ENCODE measurements at places on chromosomes 5 and 9.
A peak's percentile ranks its signal among the peaks of the same experiment; 100 is the strongest.

DNA sequence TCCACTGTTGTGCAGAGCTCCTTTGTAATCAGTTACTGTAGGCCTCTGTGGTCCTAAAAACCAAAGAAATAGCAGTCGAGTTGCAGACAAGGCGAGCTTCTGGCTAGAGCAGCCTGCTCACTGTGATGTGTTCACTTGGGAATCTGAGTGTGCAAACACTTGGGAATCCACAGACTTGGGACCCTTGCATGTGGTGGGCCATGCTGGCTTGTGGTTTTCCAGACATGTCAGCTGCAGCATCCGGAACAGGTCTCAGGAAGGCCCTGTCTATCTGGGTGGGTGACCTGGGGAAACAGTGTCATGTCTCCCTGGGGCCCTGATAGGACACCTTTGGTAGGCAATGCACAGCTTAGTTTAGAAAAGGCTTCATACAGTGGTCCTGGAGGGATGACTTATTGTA is 66.4 kb downstream of the WWC1 start:
- DNase-seq, result no peak

DNA sequence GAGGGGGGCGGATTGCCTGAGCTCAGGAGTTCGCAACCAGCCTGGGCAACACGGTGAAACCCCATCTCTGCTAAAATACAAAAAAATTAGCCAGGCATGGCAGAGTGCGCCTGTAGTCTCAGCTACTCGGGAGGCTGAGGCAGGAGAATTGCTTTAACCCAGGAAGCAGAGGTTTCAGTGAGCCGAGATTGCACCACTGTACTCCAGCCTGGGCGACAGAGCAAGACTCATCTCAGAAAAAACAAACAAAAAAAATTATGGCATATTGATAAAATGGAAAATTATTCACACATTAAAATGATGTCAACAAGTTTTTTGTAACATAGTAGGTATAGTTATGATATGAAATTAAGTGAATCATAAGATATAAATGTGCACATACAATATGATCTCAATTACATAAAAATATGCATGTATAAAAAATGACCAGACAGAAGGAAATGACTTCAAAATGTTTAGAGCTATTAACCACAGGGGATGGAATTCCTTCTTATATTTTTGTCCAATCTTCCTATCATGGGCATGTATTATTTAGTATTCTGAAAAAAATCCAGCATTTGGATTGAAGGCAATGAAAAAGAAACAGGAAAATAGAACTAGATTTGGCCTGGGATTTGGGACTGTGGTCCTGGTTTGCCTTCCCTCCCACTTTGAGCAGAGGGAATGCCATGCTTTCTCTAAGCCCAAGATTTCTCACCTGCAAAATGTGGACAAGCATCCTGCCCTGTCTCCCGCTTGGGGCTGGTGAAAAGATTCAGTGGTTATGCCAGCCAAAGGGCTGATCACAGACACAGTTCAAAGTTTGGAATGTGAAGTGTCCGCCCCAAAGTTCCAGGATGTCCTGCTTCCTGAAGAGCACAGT is 19.5 kb downstream of the SPAAR start:
- no peak for DNase-seq

DNA sequence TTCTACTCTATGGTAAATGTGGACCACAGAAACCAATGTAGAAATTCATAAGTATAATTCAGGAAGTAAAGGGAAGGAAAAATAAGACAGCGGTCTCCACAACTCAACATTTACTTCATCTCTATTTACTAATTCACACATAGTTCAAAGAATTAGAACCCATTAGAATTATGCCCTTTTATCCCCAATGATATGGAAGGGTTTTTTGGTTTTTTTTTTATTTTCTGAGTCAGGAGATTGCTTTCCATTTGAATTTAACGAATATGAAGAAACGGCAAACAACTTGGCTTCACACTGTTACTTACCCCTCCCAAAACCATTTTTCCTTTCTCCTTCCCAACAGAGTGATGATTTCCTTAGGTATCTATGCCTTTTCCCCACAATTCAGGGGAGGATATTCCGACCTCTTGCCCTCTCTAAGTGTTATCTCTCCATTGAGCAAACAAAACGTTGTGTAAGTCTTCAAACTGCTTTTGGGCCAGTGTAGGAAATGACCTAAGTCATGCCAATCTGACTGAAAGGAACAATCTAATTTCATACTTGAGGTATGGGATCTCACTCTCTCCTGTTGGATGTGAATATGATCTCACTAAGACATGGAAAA is 72.0 kb downstream of the CETN3 start:
- DNase-seq, result no peak

DNA sequence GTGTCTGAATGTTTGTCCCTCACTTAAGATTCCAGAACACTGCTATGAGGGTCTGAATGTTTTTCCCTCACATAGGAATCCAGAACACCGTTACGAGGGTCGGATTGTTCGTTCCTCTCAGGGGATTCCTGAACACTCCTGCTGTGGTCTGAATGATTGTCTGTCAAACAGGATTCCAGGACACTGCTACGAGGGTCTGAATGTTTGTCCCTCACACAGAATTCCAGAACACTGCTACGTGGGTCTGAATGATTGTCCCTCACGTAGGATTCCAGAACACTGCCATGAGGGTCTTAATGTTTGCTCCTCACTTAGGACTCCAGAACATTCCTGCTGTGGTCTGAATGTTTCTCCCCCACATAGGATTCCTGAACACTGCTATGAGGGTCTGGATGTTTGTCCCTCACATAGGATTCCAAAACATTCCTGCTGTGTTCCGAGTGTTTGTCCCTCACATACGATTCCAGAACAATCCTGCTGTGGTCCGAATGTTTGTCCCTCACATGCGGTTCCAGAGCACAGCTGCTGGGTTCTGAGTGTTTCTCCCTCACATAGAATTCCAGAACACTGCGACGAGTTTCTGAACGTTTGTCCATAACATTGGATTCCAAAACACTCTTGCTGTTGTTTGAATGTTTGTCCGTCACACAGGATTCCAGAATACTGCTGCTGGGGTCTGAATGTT is 199.5 kb downstream of the FOXD4L6 start:
- DNase-seq, result no peak

GRCh38 chr9:128045831-128046230 is 21.3 kb downstream of the NAIF1 start:
- DNase-seq, result no peak

DNA sequence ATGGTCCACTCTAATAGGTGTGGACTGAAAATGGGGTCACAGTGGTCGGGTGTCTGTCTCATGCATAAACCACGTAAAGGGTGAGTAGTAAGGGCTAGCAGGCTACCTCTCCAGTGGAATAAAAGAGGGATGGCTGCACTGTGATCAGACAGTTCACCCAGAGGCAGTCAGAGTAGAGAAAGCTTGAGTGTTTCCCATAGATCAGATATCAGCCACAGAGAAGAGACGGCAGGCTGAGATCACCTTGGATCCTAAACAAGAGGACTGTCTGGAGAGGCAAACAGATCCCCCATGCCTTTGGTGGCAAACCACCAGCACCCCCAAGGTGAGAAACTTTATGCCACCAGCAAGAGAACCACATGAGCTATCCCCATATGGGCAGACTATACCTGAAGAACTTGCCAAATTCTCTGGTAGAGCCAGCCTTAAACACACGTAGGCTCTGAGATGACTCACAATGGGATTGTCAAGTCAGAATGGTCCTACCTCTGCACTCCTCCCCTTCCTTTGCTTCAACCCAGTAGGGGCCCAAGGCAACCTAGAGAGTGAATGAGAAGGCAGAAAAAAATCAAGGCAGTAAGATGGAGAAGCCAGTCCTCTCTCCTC is 205.2 kb upstream of the MAP3K1 start:
- no peak for DNase-seq

GRCh38 chr9:91839926-91840465 is 110.0 kb downstream of the ROR2 start:
- DNase-seq, result no peak

DNA sequence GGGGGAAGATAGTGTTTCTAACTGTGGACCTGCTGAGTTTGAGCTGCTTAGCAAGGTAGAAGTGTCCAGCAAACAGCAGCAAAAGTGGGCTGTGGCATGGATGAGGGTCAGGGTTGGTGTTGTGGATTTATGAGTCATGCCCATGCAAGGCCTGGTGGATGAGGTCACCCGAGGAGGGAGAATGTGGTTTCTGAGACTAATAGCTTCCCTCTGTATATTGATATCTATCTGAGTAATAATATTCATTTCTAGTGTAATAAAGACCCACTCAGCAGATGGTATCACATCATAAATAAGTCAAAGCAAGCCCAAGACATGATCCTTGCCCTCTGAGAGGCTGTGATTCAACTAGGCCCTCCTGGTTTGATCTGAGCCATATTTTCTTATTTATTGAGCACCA is 597.8 kb upstream of the CLINT1 start:
- DNase-seq, result no peak

GRCh38 chr5:160479926-160480325 is 58.3 kb downstream of the PTTG1 start:
- no peak for DNase-seq

- no peak for DNase-seq
Measured at GRCh38 chr5:120219988-120220387, 244.1 kb upstream of the PRR16 start.

- DNase-seq, result no peak
Measured at GRCh38 chr5:139708434-139708861, 60.3 kb downstream of the CXXC5 start.

DNA sequence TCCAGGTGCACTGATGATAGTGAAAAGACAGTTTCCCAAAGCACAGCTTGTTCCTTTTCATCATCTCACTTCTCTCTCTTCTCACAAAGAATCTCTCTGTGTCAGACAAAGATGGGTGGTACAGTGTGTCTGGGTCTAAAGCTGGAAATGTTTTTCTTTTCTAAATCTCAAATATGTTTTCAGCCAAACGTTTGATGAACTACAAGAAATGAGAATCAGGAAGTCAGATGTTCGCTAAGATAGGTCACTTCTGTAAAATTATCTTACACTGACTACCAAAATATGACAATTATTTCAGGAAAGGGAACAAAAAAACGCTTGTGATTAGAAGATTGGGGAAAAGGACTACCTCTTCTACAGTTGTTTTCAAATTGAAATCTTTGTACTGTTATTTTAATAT is 708.8 kb downstream of the PTPRD start:
- DNase-seq, result no peak

DNA sequence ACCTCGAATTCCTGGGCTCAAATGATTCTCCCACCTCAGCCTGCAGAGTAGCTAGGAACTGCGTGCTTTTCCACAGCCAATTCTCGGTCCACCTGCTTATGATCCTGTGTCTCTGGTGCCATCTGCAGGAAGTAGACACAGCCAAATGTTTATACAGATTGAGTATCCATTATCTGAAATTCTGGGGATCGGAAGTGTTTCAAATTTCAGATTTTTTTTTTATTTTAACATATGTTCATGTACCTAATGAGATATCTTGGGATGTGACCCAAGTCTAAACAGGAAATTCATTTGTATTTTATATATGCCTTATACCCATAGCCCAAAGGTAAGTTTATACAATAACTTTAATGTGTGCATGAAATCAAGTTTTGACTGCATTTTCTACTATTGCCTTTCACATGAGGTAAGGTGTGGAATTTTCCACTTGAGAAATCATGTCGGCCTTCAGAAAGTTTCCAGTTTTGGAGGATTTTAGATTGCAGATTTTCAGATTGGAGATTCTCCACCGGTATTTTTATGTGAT is 89.5 kb downstream of the ESM1 start:
- DNase-seq, result peak; percentile 57

- no peak for DNase-seq
Measured at GRCh38 chr5:14457476-14457875, 124.1 kb upstream of the OTULINL start.

DNA sequence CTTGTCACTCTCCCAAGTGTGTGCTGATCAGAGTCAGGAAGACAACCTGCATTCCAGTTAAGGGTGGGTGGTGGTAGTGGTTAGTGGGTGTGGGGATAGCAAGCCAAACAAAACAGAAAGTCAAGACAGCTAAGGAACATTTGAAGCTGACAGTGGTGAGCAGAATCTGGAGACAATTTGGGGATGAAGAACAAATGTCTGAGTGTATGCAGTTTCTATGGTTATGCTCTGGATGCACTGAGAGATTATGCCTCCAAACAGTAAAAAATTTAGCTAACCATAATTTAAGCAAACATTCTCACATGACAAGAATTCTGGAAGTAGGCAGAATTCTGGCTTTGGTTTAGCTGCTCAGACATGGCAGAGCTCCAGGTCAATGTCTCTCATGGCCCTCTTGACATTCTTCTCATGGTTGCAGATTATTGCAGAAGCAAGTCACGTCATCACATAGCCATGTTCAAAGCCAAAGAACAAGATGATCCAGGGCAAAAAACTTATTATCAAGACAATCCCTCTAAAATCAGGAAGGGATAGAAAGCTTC is 148.7 kb downstream of the LURAP1L start:
- peak; percentile 81 for DNase-seq

DNA sequence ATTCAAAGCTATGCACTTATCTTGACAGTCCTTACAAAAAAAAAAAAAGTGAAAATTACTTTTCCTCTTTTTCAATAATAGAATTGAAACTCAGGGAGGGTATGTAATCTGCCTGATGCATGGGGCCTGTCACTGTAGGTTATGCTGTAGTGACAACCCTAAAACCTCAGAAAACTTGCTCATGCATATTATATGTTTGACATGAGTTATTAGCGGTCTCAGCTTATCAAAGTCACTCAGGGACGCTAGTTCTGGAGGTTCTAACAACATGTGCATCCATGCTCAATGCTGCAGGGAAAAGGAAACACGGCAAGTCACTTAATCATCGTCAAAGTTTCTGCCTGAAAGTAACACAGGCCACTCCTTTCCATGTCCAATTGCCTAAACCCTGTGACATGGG is 78.4 kb upstream of the TMEM252 start:
- DNase-seq, result no peak

DNA sequence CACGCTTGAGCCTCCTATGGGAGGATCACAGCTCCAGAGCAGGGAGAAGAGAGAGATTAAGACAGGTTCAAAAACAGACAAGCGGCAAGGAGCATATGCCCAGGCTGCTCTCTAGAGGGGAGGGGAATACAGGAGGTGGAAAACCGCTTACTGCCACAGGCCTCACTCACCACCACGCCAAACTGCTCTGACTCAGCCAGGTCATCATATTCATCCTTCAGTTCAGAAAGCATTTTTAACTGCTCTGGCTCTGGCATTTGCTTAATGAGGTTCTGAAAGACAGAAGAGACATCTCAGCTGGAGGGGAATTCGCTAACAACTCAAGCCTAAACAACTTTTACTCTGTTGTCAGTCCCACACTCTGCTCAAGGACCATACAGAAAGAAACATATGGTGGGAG is 40.1 kb downstream of the PCDHGC5 start:
- DNase-seq, result no peak

All from thyroid gland (tissue), 4 donors.